A549 treated with RU486 at 1 μM for 4 hours (cell line): ENCODE measurements at places on chromosomes 2 and 18. TPM values are rescaled to one million over a fixed set of nuclear protein-coding genes. Genes with fewer than 3 reads are reported as not detected.

The CACNB4 gene
- 0.02 to 0.32 TPM (median 0.15 TPM) in 4 of 5 replicates, not detected in the other for total RNA-seq

The B3GNT7 gene
- total RNA-seq = 1.7 to 2.6 TPM (median 2.0 TPM) in 5 replicates

The SLC14A1 gene
- total RNA-seq = not detected in 5 replicates

The RESP18 gene
- total RNA-seq = not detected in 5 replicates

The LINC00305 gene
- not detected in 5 replicates for total RNA-seq

The DYNAP gene
- not detected in 5 replicates for total RNA-seq

The ALPG gene
- total RNA-seq = 0.08 to 0.30 TPM (median 0.14 TPM) in 5 replicates

The OTOS gene
- not detected in 5 replicates for total RNA-seq

The RASGRP3 gene
- total RNA-seq = 0.70 to 1.6 TPM (median 1.2 TPM) in 5 replicates

The NFATC1 gene
- total RNA-seq = 5.1 to 6.5 TPM (median 6.2 TPM) in 5 replicates

The IL36B gene
- total RNA-seq = not detected in 5 replicates

The CNDP2 gene
- total RNA-seq = 69.4 to 95.1 TPM (median 78.3 TPM) in 5 replicates

The RAB6D gene
- 0.09 TPM in 1 of 5 replicates, not detected in the others for total RNA-seq

The SLC9A4 gene
- not detected in 5 replicates for total RNA-seq

The NEU2 gene
- total RNA-seq = not detected in 5 replicates
